ENCODE measurements at places on chromosomes 5 and 9.
A peak's percentile ranks its signal among the peaks of the same experiment; 100 is the strongest.

DNA sequence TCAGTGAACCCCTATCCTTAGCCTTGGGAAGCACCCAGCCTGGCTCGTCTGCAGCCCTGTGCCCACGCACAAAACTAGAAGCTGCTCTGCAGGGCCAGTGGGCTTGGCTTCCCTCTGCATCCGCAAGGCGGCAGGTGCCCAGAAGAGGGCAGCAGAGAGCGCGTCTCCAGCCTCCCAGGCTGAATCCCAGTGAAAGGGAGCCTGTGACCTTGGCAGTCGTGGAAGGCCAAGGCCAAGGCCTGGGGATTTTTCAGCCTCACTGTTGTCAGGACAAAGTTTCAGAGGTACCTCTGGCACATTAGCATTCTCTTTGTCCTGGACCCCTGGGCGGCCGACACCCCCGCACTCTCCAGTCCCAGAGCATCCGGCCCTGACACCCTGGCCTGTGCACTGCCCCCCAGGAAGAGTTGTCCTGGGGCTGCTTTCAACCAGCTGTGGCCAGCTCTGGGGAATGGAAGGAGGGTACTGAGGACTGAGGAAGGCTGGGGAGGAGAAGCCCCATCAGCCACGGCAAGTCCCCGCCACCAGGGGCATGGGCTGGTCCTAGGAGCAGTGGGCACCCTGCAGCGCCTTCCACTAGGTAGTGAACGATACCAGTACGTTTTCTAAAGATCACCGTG is 63.6 kb upstream of the IL17B start:
- peak; percentile 34 for DNase-seq

GRCh38 chr5:138844812-138845513 is 30.2 kb downstream of the LRRTM2 start:
- DNase-seq: no peak

- no peak for DNase-seq
Measured at GRCh38 chr5:647727-648126, 35.6 kb downstream of the CEP72 start.

- no peak for DNase-seq
Measured at GRCh38 chr9:18012170-18012569, 433.3 kb downstream of the SH3GL2 start.

DNA sequence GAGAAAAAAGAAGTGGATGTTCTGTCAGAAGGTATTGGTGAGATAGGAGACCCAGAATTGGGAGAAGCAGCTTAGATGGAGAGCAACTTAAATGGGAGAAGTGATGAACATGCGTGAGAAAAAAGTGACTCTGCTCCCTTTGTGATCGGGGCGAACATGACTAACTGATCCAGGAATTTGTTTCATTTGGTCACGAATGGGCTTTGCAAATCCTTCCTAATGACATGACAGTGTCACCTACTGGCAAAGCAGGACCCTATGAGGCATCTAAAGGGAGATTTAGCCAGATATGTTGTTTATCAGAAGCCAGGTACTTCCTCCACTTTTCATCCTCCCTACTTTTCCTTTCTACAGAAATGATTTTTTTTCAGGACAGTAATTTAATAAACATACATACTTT is 787.4 kb upstream of the RGMB start:
- no peak for DNase-seq

GRCh38 chr5:93586736-93587596 is 3.9 kb downstream of the NR2F1 start:
- DNase-seq: no peak

GRCh38 chr5:130002183-130002582 is 97.9 kb downstream of the CHSY3 start:
- no peak for DNase-seq

DNA sequence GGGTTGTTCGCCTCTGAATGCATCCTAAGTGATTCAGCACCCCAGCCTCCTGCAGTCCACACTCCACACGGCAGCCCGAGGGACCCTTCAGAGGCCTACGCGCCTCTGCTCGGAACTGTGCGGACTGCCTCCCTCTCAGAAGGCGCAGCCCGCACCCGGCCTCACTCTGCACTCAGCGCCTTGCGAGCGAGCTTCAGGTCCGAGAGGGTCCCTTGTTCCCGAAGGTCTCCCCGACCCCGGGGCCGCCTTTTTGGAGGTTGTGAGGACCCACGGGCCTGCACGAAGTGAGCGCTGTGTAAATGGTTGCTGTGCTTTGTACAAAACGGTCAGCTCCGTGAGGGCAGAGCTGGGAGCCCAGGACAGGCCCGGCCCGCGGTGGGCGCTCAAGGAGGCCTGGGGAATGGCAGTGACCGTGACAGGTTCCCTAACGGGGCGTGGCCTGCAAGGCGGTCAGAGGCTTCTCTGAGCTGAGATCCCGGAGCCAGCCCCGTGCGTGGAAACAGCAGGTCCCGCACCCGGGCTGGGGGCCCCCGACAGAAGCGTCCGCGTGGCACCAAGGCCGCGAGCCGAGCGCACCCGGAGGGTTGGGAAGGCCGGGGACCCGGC is 698 bp upstream of the CACNA1B start:
- DNase-seq: no peak
